ENCODE measurements at places on chromosomes 5 and 9.

GRCh38 chr5:34015120-34015822 lies 7.4 kb upstream of the AMACR start:
- DNase-seq, result no peak

GRCh38 chr5:139273572-139274289 lies 19.8 kb upstream of the MATR3 start:
- DNase-seq, result no peak

GRCh38 chr5:74549384-74549783 lies 91.1 kb downstream of the ENC1 start:
- DNase-seq, result no peak

- DNase-seq, result no peak
Measured at GRCh38 chr9:99472240-99472915, 250.3 kb downstream of the SEC61B start.

DNA sequence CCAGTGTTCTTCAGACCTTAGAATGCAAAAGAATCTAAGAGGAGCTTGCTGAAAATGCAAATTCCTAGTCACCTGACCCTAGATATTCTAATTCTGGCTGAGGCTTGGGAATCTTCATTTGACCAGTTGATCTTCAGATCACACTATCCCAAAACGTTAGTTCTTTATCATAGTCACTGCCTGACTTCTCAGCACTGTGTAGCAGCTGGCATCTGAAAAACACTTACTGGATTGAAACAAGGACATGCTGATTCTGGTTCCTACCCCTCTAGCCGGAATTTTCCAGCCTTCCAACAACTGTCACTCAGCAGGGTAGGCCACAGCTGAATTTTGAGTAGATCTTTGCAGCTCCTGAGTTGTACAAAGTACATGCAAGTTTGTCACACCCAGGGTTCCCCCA lies 72.2 kb downstream of the EBF1 start:
- DNase-seq, result no peak

DNA sequence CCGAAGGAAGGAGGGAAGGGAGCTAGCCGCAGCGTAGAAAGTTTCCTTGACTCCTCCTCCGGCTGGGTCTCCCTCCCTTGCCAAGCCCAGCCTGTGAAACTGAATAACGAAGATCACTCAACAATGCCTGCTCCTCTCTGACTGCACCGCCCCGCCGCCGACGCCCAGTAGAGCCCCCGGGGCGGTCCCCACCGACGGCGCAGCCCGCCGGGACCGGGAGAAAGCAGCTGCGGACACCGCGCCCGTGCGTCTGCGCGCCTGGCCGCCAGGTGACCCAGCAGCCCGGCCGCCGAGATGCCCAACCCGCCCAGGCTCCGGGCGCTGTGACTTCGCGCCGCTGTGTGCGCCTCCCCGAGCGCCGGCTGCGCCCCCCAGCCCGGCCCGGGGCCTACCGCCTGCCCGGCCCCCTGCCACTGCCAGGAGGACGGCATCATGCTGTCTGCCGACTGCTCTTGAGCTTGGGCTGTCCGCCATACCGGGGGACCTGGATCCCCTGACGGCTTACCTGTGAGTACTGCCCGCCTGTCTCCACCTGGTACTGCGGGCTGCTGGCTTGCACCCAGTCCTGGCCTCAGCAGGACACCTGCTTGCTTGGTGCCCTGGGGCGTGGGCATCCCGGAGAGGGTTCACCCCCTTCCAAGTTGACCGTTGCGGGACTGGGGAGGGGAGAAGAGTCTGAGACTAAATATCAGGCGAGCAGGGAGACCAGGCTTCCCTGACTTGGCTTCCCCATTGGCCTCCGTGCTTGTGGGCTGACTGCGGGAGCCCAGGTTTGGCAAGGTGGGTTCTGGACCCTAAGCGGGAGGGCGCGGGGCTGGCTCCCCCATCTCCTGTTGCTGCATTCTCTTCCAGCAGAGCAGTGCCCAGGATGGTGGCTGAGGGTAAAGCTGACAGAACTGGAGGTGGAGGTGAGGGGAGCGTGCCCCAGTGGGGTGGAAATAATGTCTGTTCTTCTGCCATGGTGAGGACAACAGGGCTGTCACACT lies 26.2 kb upstream of the SPTLC1 start:
- no peak for DNase-seq

- no peak for DNase-seq
Measured at GRCh38 chr9:136614372-136614922, 48.3 kb upstream of the EGFL7 start.

- DNase-seq, result no peak
Measured at GRCh38 chr9:70435948-70436347, 21.5 kb upstream of the KLF9 start.

- no peak for DNase-seq
Measured at GRCh38 chr5:84831701-84832100, 447.0 kb upstream of the EDIL3 start.

DNA sequence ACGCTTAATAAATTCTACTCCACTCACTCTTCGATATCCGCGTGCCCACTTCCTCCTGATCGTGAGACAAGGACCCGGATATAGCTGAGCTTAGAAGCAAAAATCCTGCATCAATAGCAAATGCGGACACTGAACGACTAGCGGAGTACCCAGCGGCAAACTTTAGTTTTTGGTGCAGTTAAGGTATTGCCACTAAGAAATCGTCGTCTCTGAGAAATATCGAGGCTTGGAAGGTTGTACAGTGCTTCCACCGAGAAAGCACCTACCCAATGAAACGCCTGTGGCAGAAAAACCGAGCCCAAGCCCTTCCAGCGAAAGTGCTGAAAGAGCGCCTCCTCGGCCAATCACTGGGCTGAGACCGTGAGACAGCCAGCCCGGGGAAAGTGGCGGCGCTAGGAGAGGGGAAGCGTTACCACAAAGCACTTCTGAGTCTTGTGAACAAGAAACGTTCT lies 32.2 kb downstream of the ANXA2R start:
- peak; percentile 66 for DNase-seq

GRCh38 chr9:89864257-89864656 lies 259.4 kb downstream of the GADD45G start:
- DNase-seq, result no peak

- no peak for DNase-seq
Measured at GRCh38 chr5:112142769-112143270, 276.3 kb downstream of the EPB41L4A start.

GRCh38 chr9:101097210-101097609 lies 68.7 kb downstream of the PLPPR1 start:
- no peak for DNase-seq

DNA sequence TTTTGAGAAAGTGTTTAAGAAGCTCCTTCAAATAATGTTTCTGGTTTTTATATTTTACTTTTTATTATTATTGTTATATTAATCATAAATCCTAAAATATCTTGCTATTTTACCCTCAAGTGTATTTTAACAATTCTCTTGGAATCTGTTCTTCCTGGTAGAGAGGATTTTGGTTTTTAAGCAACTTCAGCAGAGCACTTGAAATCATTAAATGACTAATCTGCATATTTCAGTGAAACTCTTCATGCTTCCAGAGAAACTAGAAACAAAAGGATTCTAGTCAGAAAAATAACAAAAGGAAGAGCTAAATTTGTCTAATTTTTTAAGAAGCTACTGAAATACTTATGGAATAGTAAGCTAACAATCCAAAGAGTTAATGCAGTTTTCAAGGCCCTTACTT lies 1057.3 kb downstream of the TLE1 start:
- DNase-seq, result no peak

GRCh38 chr9:75239176-75239575 lies 150.9 kb downstream of the OSTF1 start:
- DNase-seq, result no peak

DNA sequence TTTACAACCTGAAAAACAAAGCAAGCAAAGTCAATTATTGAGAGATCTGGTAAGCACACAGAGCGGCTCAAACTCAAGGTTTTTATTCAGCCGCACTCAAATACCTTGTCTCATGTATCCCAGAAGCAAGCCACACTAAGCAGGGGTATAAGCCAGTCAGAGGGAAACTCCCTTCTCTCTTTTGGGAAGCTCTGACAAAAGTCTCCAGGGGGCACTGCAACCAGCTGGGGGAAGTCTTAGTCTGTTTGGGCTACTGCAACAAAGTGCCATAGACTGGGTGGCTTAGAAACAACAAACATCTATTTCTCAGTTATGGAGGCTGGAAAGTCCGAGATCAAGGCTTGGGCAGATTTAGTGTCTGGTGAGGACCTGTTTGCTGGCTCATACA lies 246.0 kb downstream of the ENC1 start:
- DNase-seq, result no peak

- DNase-seq, result no peak
Measured at GRCh38 chr9:7333719-7334118, 465.9 kb downstream of the DMAC1 start.

GRCh38 chr5:86605881-86606280 lies 11.9 kb upstream of the COX7C start:
- no peak for DNase-seq

- DNase-seq, result no peak
Measured at GRCh38 chr9:76313771-76314170, 80.5 kb downstream of the RFK start.

DNA sequence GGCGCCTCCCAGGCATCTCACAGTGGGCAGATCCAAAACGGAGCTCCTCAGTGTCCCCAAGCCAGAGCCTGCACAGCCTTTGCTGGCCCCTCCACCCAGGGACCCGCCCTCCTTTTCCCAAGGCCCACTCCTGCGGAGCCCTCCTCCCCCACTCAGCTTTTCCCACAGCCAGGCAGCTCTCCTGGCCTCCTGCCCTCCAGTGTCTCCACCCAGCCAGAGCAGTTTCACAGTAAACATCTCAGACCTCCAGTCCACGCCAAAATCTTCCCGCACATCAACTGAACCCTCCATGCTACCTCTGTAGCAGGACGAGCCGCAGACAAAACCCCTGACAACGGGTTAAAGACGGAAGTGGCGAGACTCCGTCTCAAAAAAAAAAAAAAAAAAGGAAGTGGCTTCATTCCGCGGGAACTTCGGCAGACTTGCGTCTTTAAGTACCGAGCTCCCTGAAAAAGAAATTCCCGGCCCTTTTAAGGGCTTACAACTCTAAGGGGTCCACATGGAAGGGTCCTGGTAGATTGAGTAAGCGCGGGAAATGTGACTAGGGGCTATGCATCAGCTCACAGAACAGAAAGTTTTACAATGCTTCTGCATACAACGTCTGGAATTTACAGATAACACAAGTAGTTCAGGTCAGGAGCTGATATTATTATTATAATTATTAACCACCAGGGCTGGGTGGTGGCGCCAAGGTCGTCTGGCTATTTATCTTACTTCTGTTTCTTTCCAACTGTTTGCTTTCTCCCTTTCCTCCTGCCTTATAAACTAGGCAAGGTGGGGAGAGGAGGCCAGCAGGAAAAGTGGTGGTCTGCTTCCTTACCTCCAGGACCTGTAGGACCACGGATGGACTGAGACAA lies 11.4 kb upstream of the GRIN1 start:
- no peak for DNase-seq

- no peak for DNase-seq
Measured at GRCh38 chr5:31781772-31782171, 142.8 kb downstream of the PDZD2 start.

GRCh38 chr5:22111320-22111719 lies 741.8 kb downstream of the CDH12 start:
- DNase-seq, result no peak

DNA sequence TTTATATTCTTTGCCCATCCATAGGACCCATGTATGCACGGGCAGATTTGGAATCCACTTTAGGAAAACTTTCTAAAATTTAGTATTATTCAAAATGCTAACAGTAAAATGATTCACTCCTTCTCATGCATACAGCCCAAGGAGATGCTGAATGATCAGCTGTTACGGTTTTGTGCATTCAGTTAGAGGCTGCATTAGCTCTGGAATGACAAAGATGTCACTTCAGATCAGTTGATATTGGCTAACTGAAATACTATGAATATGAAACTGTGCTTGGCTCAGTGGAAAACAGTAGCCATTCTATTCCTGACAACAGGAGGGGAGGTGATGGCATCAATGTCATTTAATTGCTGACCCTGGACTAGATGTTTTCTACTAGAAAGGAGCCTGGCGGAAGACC lies 560.7 kb downstream of the ZNF608 start:
- no peak for DNase-seq

DNA sequence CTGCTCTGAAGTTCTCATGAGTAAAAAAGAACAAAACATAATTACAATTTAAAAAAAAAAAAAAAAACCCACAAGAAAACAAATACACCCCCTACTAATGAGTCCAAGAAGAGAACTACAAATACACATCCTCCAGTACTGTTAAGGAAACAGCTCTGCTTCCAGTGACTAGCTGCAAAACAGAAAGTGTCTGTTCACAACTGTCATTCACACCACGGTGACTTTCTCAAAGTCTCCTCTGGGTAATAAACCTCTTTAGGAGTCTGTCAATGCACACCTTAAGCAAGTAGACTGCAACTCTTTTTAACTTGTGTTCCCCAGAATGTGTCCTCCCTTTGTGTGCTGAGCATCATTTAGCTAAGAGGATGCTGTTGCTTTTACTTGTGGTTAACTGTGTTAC lies 6.2 kb downstream of the REEP5 start:
- no peak for DNase-seq

DNA sequence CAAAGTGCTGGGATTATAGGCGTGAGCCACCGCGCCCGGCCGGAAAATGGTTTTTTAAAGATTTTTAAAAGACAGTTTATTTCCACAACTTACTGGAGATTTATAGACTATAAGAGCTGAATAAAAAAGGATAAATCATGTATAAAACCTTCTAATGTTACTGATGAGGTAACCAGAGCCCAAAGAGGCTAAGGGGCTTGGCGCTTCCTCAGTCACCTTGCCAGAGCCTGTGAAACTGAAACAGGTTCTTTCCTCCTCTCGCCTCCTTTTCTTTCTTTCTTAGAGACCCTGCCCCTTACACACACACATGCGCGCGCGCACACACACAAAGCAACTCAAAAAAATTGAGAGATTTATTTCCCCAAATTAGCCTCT lies 69.8 kb downstream of the HSD17B3 start:
- DNase-seq, result no peak

DNA sequence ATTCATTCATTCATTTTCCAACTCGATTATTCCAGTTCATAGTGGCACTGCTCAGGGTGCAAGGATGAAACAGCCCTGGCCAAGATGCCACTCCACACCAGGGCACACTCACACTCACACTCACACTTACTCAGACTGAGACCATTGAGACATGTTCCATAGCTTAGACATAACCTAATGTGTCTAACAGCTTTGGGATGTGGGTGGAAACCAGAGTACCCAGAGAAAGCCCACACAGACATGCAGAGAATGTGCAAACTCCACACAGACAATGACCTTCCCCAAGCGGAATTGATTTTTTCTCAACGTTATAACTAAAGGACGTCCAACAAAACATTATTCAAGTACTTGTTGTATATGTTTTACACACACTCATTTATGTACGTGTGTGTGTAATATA lies 1363.5 kb downstream of the EFNA5 start:
- DNase-seq, result no peak

DNA sequence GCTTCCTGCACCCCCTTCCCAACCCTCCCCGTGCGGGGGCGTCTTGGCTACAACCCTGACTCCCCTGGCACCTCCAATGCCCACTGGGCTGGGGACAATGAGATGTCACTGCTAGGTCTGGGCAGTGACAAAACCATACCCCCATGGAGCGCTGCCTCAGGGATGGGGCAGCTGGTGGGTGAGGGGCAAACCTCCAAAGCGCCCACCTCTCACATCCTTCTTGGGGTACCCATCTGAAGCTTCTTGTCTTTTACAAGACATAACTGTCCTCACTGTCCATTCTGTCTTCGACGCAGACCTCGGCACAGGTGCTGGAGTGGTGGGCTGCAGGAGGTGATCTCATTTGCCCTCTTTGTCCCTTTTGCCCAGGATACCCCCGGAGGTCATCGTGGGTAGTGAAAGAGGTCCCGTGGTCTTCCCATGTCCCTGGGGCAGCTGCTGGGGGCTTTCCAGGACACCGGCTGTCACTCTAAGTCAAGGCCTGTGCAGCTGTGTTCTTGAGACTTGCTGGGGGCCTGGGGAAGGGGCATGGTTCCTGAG lies 27.8 kb upstream of the CSF1R start:
- no peak for DNase-seq

- DNase-seq, result no peak
Measured at GRCh38 chr9:115225459-115226116, 107.6 kb upstream of the TNC start.

Data from NCI-H2107 (cell line).